Chondrocyte (in vitro differentiated cells): ENCODE measurements at places on chromosomes 3 and 15. TPM values are rescaled to one million over a fixed set of nuclear protein-coding genes. Genes with fewer than 3 reads are reported as not detected.

Gene HRH1
- 30.1 to 32.0 TPM (median 30.8 TPM) in 3 replicates for total RNA-seq

Gene CCDC54
- not detected in 3 replicates for total RNA-seq

Gene UBE2Q2
- total RNA-seq: 60.6 to 77.5 TPM (median 62.1 TPM) in 3 replicates

Gene RABL3
- 17.0 to 22.5 TPM (median 17.1 TPM) in 3 replicates for total RNA-seq

Gene GCSAM
- total RNA-seq: not detected in 3 replicates
